ENCODE measurements at places on chromosomes 12 and 14.

DNA sequence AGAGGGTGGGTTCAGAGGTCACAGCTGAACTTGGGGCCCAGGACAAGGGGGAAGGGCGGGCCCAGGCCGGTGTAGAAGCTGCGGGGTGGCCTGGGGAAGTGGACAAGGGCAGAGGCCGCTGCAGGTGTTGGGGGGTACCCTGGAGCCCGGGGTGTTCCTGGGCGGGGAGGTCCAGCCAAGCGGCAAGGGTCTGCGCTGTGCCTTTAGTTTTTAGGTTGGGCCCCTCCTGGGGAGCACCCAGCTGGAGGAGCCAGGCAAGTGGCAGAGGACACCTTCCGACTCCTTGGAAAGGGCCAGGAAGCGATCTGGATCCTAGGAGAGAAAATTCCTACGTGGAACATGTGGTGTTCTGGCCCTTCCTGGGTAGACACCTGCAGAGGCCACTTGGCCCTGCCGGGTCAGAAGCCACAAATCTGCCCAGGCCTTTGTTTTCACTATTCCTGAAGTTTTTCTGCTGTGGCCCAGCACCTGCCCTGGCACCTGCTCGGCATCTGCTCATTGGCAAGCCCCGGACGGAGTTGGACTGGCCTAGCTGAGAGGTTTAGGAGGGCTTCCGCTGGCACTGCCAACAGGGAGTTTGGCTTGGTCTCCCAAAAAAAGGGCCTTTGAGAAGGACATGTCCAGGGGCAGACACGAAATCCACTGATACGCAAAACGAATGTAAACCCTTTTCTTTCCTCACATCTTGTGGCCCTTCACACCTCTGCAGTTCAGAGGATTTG is 61.1 kb downstream of the SMUG1 start:
- DNase-seq: no peak

DNA sequence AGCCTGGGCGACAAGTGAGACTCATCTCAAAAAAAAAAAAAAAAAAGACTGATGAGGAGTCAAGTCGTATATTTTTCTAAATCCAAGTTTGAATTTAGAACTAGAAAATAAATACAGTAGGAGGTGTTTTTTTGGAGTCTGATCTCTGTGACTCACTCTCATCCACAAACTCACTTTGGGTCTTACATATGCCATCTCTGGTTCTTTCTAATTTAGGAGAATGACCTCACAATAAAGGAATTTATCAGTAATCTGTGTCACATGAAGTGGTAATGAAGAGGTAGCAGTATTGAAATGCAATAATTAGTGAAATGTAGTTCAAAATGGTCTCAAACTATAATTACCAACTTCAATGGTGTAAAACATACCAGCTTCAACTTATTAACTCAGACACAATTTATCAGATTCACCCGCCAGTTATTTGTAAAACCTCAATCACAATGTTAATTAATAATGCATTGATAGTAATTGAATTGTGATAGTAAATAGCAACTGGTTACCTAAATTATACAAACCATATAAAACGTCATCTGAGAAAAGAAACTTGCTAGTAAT is 4.4 kb upstream of the CFL2 start:
- DNase-seq: no peak

GRCh38 chr14:60819575-60819974 is 85.0 kb downstream of the MNAT1 start:
- DNase-seq: no peak

GRCh38 chr12:105659355-105660075 is 329.0 kb downstream of the C12orf75 start:
- DNase-seq: no peak

- DNase-seq: no peak
These were observed 2.0 kb upstream of the LRP1-AS start for GRCh38 chr12:57149245-57149900.

DNA sequence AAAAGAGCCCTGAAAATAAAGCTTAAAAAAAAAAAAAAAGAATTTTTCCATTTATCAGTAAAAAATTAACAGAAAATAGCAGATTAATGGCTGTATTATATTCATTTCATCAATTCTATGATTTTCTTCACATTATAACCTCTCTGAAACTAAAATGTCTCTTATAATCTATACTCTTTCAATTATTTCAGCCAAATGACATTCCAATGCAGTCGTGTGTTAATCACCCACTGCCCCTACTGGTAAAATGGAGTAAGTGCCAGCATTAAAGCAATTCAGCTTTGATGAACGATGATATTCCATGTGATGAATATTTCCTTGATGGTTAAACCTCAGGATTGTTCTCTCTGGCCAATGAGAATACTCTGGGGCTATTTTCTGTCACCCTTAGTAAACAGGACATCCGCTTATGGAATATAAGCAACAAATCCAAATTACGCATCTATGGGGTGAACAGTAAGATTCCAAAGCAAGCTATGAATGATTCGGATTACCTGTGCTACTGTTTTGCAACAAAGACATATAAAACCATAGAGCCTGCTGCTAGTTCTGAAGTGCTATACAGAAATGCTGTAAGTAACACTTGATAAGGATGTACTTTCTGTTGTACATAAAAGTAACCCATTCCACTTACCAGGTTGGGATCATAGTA is 20.3 kb upstream of the SYCP3 start:
- no peak for DNase-seq

DNA sequence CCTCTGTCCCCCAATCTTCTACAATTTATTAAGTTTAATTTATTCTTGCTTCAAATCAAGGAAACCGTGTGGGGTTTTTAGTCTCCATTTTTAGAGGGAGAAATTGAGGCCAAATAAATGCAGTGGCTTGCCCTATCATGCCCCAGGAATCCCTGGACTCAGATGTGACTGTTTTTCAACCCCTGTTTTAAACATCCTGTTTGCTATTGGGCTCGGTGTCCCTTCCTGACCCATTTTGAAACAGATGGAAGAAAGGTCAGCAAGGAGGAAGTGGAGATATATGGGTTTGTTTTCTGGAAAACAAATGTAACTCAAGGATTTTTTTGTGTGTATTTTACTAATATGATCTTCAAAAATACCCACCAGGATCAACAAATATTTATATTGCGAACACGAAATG is 84.7 kb downstream of the DACT1 start:
- DNase-seq: no peak

DNA sequence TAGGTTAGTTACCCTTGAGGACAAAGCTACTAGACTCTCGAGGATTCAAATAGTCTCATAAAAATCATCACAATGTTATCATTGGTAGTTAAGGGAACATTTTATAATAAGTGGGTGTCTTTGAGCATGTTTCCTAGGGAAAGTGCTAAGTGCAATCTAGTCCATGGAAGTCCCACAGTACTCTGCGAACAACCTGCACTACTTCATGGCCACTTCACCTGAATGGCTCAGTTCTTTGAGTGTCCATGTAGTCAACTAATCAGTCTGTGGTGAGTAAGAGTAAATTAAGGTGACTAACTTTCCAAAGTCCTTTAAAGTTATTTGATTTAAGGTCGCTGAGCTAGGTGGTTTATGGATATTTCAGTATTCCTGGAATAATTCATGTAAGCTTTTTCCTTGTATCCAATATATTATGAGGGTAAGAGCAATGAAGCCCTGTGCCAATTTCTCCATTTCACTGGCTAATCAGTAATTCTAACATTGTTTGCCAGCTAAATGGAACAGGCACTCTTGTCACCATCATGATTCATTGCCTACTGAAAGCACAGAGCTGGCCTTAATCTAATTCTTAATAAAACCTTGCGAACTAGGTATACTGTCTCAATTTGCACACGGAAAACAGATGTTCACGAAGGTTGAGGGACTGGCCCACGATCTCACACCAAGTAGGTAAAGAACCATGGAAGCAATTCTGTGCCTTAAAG is 495.1 kb downstream of the APAF1 start:
- no peak for DNase-seq

GRCh38 chr12:92075425-92075914 is 70.2 kb downstream of the BTG1 start:
- no peak for DNase-seq

GRCh38 chr12:16021026-16021425 is 109.9 kb downstream of the DERA start:
- no peak for DNase-seq

GRCh38 chr12:94186278-94187241 is 38.2 kb downstream of the PLXNC1 start:
- DNase-seq: no peak

- no peak for DNase-seq
These were observed 70.7 kb downstream of the RASSF9 start for GRCh38 chr12:85765453-85765869.

GRCh38 chr14:100443603-100444002 is 120.5 kb downstream of the SLC25A47 start:
- DNase-seq: no peak

GRCh38 chr12:107361970-107362369 is 268.6 kb upstream of the CRY1 start:
- DNase-seq: no peak

DNA sequence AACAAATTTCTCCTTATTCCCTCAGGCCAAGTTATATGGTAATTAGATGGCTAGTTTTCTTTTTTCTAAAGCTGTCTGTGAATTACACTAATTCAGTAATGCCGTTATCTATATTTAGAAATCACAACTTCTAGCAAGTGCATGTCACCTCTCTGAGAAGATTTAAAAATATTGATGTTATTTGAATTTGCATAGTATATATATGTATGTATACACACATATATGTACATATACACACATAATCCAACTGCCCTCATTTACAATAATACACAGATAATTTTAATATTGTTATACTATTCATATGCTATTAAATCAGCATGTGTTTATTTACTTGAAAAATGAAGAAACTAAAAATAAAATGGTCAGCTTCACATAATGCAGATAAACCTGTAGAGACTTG is 563.9 kb downstream of the SLC16A7 start:
- DNase-seq: no peak

DNA sequence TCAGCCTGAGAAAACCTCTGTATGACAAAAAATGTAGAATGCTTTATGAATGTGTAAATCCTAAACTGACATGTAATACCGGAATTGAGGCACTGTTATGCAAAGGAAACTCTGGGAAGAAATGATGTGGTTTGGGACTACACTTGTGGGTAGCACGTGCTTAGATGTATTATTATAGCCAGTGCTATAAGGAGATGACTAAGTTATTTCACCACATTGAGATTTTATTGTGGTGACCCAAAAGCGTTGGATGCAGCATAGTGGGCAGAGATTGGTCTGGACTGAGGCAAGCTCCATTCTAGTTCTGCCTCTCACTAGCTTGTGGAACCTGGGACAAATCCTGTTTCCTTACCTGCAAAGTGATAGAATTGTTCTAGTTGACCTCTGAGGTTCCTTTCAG is 172.2 kb downstream of the SNAPC1 start:
- no peak for DNase-seq

GRCh38 chr14:69464829-69465228 is 19.7 kb upstream of the PLEKHD1 start:
- DNase-seq: no peak

DNA sequence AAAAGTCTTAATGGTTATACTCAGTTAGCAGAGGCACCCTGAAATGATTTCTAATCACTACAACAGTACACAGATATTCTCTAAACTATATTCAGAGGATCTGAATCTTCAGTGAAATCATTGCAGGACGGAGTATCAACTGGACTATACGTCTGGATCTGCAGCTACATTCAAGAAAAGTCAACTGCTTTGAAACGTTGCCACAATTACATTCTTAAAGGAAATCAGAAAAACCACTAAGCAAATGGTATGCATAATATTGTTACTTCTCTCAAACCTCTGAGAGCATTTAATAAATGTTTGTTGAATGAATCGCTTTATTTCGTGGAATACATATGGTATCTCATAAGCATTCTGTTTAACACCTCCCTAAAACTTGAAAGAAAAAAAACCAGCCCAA is 67.4 kb downstream of the MED13L start:
- DNase-seq: no peak

- no peak for DNase-seq
These were observed 42.6 kb downstream of the KRT80 start for GRCh38 chr12:52149182-52149641.

GRCh38 chr14:28731358-28731757 is 35.2 kb upstream of the FOXG1 start:
- DNase-seq: no peak

DNA sequence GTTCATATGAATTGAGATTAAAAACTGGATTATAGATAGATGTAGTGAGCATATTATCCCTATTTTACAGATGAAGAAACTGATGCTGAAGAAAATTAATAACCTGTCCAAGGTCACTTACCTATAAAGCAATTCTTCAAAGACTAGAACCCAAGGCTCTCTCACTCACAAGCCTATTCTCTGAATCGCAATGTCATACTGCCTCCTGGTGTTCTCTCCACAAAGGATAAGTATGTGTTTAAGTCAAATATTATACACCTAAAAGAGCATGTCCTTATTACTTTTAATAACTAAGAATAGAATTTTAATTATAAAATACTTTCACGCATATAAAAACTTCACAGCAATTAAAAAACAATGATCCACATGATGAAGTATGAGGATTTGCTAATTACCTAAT is 721.3 kb upstream of the USP15 start:
- DNase-seq: no peak

GRCh38 chr14:93281937-93282336 is 50.9 kb downstream of the BTBD7 start:
- DNase-seq: no peak

- DNase-seq: no peak
These were observed 291.1 kb downstream of the DIO2 start for GRCh38 chr14:79920180-79920692.

- no peak for DNase-seq
These were observed 702.7 kb downstream of the MED13L start for GRCh38 chr12:115574826-115575225.

- no peak for DNase-seq
These were observed 446.7 kb upstream of the GARIN6 start for GRCh38 chr12:99200711-99201384.

GRCh38 chr14:104872469-104873341 is 7.6 kb downstream of the CEP170B start:
- DNase-seq: no peak

DNA sequence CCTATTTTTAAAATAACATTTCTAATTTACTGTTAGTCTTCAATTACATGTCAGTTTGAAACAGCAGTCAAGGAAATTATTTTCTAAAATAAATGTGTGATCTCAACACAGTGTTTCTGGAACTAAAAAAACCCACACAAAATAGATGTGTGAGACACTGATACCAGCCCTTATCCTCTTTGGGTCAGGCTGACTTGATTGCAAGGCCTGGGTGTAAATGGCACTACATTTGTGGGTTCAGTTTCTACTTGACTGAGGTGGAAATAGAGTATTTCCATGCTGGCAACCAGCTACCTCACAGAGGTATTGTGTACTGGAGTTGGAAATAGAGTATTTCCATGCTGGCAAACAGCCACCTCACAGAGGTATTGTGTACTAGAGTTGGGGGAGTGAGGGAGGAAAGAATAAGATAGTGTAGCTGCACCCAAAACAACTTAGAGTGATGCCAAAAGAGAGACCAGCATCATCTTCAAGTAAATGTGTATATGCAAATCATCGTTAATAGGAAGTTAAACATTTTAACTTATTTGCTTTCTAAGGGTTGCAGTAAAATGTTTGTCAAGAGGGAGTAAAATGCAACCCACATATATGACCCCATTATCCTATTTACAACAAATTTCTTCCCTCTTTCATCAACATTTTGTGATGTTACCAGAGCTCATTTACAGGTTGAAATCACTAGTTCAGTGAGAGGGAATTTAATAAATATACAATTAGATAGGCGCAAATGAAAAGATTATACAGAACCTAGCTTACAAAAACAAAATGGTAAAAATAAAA is 10.7 kb upstream of the LYZ start:
- DNase-seq: no peak

Measured in stimulated activated CD8-positive, alpha-beta memory T cell treated with anti-CD3 and anti-CD28 coated beads, Interleukin-12 subunit alpha, Interleukin-12 subunit beta, amount 100 ng/mL, for 4 hours (primary cell).